ENCODE measurements at places on chromosomes 1 and 21.

DNA sequence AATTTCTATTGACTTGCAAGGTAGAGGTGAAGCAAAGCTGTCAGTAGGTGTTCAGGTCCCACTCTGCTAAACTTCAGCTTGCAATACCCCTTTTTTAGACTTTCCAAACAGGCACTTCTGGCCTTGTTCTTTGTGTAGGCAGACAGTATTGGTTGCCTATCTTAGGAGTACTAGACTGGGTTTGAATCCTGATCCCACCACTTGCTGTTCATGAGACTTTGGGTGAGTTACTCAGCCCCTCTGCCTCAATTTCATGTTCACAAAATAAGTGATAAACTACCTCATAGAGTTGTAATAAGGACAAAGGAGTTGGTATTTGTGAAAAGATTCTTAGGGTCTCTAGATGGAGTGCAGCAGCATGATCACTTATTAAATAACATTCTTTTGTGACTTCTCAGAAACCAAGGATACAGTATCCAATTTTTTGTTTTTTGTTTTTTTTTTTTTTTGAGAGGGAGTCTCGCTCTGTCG, 5.2 kb downstream of the RCC1 start:
- DNase-seq = no peak

GRCh38 chr1:196970182-196970581, 7.2 kb upstream of the CFHR5 start:
- no peak for DNase-seq

GRCh38 chr1:156104065-156104810, 10.3 kb upstream of the LMNA start:
- DNase-seq = no peak

GRCh38 chr1:37042506-37042905, 8.2 kb upstream of the GRIK3 start:
- no peak for DNase-seq

DNA sequence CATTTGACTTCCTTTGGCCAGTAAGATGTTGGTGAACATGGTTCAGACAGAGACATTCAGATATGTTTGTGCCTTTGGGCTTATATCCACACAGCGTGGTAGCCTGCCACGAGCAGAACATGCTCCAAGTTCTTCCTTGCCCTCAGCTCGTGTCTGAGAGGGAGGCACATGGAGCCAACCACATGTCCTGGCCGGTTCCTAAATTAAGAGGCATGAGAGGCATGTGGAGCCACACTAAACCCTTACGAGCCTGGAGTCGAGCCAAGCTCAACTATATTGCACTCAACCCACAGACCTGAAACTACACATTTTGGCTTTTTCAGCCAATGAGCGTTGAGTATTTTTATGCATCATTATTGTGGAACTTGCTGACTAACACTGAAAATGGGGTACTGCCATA, 133.7 kb upstream of the KCNK1 start:
- DNase-seq = no peak

- no peak for DNase-seq
Observed at GRCh38 chr1:68164918-68165317, 67.4 kb downstream of the WLS start.

- no peak for DNase-seq
Observed at GRCh38 chr1:204627436-204627835, 58.1 kb downstream of the LRRN2 start.

DNA sequence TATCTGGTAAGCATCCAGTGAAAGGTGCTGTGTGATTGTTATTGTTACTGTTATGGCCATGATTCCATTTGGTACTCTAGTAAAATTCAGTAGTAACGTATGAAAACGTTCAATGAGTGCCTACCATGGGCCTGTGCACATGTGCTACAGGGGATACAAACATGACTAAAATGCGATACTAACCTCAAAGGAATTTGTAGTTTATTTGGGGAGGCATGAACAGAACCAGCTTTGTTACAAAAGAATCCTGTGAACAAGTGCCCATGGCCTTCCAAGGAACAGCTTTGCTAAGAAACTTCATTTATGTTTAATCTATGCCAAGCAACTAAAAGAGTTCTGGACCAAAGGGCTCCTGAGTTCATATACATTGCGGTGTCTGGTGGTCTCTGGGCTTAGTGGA, 28.7 kb downstream of the PTGFR start:
- DNase-seq = no peak

DNA sequence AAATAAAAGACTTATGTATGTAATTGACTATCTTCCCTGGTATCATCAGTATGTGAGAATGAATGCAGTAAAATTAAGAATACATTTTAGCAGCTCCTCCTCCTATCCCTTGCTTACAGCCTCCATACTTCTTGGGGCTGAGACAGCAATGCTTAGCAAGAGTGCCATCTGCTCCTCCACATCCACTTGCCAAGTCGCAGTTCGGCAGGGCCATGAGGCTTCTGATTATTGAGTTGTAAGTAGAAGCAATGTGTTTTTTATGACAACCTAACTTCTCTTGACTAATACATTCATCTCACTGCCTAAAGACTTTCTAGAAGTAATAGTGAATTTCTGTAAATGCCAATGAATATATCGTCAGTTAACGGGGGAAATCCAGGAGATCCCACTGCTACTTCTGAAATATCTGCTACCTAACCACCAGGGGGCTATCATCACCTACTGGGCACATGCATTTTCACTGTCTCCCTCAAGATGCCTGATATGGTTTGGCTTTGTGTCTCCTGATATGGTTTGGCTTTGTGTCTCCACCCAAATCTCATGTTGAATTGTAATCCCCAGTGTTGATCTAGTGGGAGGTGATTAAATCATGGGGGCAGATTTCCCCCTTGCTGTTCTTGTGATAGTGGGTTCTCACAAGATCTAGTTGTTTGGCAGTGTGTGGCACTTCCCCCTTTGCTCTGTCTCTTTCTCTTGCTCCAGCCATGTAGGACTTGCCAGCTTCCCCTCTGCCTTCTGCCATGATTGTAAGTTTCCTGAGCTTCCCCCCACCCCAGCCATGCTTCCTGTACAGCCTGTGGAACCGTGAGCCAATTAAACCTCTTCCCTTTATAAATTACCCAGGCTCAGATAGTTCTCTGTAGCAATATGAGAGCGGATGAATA, 59.6 kb downstream of the EXTL2 start:
- DNase-seq = no peak

DNA sequence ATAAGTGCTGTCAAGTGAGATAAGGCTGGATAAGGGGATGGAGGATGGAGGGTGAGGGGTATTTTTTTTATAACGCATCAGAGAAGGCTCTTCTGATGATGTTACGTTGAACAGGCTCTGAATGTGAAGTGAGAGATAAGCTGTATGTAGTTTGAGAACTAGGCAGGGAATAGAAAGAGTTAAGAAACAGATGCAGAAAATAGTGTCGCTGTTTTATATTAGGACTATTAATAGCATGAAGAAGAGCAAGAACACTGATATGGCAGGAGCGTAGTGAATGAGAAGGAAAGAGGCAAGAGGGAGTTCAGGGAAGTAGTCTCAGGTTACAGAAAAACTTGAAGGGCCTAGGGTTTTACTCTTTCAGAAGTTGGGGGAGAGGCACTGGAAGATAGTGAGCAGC, 59.8 kb downstream of the GPR88 start:
- no peak for DNase-seq

DNA sequence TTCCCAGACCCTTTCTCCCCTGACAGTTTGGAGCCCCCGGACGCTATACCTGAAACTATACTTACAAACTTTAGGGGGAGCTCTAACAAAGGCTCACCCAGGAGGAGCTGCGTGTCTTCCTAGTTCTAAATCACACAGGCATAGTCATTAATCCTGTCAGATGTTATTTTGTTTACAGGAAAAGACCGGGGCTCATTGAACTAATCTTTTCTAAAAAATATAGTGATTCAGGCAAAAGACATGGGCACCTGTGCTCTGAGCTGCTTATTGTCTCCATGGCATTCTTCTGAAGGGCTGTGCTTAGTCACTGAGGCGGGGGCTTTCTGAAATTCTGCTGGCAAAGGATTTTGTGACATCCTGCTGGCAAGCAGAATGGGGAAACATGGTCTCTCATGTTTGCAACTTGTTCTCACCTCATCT, 1577.0 kb downstream of the NCAM2 start:
- DNase-seq = no peak

- DNase-seq = no peak
Observed at GRCh38 chr1:90911353-90911752, 110.5 kb downstream of the ZNF644 start.

DNA sequence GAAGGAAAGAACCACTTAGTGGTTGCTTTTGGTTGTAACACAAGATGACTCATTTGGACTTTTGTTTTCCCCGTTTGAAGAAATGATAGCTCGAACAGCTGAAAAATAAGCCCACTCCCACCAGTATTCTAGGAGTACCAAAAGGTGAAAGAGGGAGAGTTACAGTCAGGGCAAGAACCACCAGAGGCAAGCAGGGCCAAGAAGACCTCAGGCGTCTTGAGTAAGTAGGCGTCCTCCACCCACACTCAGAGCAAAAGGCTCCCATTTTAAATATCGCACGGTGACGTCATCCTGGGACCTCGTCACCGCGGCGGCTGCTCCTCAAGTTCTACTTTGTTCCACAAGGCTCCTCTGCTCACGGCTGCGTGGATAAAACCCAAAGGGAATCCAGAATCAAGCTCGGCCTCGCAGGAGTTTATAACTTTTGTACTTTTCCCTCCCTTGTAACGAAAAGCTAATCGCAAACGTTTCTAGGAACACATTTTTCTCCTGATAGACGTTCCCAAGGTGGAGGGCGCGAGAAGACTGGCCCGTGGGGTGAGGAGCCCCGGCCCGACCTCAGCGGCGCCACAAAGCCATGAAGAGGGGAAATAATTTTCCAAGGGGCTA, 1.2 kb downstream of the BTG3 start:
- peak; percentile 76 for DNase-seq

- DNase-seq = no peak
Observed at GRCh38 chr1:1853593-1854257, 37.2 kb downstream of the GNB1 start.

DNA sequence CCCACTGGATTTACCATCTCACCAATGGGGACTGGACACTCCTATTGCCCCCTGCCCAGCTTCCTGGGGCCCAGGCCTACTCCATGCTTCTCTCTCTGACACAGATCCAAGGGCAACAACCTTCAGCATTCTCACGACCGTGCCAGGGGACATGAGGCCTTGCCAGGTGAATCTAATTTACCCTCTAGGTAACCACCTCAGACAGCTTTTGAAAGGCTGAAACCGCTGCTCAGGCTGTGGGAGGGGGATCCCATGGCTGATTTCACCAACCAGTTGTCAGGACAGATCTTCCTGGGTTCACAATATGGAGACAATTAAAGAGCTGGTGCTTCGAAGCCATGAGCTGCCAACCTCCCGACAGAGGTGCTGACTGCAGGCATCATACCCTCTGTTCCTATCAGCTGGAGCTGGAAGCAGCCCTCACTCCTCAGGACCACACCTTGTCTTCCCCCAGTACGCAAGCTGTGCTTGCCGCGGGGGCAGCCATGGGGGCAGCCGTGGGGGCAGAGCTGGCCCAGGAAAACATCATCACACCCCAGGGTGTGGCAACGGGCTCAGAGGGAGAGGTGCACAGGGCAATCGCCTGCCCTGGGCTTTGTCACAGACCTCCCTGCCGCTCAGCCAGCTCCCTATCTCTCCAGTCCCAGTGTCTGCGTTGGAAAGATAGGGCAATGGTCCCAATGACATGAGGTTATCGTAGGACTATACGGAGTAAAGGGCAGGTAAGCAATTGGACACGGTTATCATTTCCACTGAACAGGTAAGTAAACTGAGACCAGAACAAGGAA, 120.2 kb downstream of the DMRTB1 start:
- DNase-seq = no peak

DNA sequence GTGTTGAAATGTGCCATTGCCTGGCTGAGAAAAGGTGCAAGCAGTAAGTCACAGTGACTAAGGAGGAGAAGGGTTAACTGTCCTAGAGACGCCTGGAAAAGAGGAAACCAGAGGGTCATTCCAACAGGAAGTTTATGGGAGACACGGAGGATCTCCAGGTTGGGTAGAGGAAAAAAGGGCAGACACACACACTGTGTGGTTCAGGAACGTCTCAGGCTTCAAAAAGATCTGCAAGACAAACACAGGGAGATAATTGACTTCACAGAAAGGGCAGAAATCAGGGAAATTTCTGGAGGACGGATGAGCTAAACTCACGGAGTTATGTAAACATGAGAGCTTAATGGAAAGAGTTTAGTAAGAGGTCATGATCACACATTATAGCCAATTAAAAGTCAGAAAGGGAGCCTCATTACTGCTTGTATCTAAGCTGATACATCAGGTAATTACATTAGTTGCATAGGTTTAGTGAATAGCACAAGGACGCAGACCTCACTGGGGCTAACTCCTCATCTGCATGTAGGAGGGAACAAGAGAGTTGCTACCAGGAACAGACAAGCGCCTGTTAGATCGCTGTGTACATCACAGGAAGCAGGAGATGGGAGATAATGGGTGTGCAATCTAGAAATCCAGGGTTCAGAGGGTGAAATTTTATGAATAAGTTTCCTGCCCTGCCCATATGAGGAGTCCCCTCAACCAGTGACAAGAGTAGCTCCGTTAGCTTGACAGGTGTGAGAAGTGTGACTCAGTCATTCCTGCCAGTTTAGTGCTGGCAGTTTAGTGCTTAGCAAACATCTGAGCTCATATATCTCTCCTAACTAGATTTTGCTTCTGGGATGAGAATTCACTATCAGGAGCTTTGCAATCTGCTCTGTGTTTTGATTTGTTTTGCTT, 96.6 kb upstream of the TNR start:
- no peak for DNase-seq

GRCh38 chr1:1873186-1873585, 17.7 kb downstream of the GNB1 start:
- peak; percentile 7 for DNase-seq

DNA sequence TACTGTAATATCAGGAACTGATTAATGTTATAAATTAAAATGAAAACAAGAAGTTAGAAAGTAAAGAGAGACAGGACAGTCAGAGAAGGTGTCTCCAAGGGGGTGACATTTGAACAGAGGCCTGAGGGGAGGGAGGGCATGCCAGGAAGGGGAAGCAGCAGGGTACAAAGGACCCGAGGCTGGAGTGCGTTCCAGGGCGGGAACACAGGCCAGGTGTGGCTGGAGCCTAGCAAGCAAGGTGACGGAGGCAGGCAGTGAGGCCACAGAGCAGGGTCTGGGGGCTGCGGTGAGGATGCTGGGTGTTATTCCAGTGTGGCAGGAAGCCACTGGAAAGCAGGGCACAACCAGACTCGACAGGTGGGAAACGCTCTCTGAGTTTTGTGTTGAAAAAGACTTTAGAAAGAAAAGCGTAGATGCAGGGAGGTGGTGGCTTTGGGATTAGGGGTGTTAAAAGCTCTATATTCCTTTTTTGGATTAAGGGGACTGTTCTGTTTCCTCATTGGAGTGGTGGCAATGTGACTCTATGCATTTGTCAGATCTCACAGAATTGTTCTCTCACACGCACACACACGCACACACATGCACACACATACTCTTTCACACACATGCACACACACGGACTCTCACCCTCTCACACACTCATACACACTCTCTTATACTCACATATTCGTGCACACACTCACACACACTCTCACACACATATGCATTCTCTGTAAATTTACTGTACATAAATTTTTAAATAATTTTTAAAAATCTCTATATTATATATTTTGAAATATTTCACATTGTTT, 124.5 kb downstream of the GLIS1 start:
- no peak for DNase-seq

- DNase-seq = no peak
Observed at GRCh38 chr1:213994888-213995287, 7.1 kb downstream of the PROX1 start.

GRCh38 chr1:235675152-235675890, 25.7 kb upstream of the GNG4 start:
- no peak for DNase-seq

GRCh38 chr21:46411236-46411635, 47.5 kb upstream of the DIP2A start:
- no peak for DNase-seq

- DNase-seq = no peak
Observed at GRCh38 chr21:42429856-42430255, 26.2 kb downstream of the UBASH3A start.

All from GM13976 (cell line).